ENCODE measurements at places on chromosomes 16 and 17.

- no peak for DNase-seq
Measured at GRCh38 chr16:275786-276232, at the start of gene RGS11. Gene RGS11 (minus strand): TSS chr16:275944. CDS start chr16:275911, 33 bp downstream.

GRCh38 chr17:62735044-62735651 lies 73.0 kb downstream of the MARCHF10 start:
- DNase-seq = no peak

DNA sequence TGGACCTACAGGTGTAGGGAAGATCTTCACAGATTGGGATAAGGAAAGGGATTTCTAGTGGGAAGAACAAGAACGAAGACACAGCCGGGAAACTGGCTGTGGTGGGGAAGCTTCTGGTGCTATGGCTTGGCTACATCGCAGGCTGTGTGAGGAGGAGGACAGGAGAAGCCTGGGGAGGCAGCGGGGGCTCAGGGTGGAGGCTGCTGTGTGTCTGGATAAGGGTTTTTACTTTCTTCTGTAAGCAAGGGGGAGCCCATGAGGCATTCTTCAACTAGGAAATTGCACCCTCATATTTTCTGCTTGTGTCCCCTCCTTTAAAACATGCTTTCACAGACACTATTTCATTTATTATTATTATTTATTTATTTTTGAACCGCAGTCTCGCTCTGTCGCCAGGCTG lies 2.9 kb upstream of the RHBDF2 start:
- DNase-seq = no peak

DNA sequence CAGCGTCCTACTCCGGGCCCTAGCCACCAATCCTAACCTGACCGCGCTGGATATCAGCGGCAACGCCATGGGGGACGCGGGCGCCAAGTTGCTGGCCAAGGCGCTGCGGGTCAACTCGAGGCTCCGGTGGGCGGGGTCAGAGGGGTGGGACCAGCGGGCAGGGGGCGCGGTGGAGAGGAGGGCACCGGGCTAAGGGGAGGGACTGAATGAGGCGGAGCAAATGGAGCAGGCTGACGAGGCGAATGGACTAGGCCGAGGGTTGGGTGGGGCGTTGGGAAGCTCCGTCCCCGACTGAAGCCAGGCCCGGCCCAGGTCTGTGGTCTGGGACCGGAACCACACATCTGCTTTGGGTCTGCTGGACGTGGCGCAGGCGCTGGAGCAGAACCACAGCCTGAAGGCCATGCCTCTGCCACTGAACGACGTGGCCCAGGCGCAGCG lies 4.6 kb downstream of the CARMIL2 start:
- DNase-seq = no peak

GRCh38 chr17:66602659-66603384 lies 232.1 kb upstream of the CACNG5 start:
- DNase-seq = no peak

- DNase-seq = no peak
Measured at GRCh38 chr17:55384643-55385232, 36.9 kb downstream of the MMD start.

DNA sequence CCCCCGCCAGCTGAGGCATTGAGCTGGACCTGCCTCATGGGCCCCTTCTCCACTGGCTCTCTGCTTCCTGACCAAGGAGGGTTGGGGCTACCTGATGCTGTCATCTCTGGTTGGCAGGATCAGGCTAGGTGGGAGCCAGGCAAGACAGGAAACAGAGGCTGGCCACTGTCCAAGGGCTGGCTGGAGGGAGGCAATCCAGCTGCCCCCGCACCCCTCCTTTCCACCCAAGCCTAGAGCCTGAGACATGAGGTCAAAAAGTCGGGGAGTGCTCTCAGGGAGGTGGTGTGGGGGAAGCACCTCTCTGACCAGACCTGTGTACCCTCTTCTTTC lies 14.5 kb downstream of the NGFR start:
- no peak for DNase-seq

- peak; percentile 63 for DNase-seq
Measured at GRCh38 chr16:2473999-2474876, 689 bp upstream of the TBC1D24 start.

DNA sequence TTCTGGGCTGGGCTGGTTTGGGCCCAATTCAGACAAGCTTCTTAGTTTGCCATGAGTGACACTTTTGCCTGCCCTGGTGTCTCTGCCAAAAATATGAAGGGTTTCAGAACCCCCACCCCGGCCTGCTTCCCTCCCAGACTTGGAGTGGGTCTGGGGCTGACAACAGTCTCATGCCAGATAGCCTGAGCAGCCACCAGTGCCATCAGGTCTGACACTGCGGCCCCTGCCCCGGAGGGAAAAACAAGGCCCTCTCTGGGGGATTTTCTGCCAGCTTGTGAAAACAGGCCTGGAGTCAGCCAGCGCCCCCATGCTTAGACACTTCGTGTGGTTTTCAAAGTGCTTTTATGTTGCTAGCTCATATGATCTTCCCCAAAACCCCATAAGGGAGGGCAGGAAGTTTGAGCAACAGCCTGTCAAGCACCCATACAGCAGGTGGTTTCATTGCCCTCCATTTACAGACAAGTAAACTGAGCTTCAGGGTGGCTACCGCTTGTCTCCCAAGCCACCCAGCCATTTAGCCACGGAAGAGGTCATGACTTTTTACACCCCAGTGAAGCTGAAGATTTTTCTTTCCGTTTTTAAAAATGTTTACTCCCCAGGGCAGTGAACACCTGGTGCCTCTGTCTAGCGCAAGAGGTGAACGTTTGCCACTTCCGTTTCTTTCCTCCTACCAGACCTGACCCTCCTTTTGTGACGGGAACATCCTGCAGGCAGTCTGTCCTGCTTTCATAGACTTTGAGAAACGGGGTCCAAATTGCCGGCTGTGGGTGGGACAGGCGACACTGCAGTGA lies 300.6 kb downstream of the SEC14L1 start:
- peak; percentile 87 for DNase-seq

DNA sequence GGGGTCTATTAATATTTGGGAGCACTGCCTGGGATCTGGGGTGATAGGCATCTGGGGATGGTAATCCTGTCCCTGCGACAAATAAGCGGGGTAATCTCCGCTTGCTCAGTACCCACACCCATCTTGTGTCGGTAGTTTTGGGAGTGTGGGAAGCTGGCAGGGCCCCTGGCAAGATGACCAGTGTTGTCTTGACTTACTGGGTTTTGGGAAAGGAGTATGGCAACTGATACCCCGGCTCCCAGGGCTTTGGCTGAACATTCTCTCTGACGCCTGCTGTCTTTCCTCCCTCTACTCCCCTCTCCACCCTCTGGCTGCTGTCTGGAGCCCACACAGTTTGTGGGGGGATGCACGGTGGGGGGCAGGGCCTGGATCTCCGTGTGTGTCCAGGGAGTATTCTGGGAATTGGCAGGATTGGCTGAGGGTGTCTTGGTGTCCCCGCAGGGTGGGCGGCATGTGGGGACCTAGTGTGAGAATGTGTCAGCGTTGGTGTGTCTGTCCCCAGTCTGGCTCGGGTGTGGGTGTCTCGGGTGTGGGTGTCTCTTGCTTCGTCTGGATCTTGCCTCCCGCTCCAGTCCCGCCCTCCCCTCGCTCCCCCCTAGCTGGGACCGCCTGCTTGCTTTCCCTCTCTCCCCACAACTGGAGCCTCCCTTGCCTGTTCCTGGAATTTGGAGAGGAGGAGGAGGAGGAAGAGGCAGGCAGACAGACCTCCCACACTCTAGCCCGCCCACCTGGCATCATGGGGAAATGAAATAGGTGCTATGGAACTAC lies 12.0 kb downstream of the RARA start:
- DNase-seq = peak; percentile 81

DNA sequence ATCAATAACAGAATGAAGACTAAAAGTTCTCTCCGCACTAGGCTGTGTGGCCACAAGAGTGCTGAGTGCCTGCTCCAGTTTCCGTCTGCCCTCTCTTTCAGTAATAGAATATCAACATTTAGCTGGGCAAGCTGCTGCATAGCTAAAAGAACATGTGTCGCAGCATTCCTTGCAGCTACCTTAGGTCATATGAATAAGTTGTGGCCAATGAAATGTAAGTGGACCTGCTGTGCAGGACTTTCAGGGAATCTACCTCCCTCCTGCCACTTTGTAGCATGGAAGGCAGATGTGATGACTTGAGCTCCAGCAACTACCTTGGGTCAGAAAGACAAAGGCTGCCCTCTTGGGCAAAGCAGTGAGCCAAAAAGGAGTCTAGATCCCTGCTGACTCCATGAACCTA lies 25.4 kb downstream of the SLC39A11 start:
- DNase-seq = no peak

DNA sequence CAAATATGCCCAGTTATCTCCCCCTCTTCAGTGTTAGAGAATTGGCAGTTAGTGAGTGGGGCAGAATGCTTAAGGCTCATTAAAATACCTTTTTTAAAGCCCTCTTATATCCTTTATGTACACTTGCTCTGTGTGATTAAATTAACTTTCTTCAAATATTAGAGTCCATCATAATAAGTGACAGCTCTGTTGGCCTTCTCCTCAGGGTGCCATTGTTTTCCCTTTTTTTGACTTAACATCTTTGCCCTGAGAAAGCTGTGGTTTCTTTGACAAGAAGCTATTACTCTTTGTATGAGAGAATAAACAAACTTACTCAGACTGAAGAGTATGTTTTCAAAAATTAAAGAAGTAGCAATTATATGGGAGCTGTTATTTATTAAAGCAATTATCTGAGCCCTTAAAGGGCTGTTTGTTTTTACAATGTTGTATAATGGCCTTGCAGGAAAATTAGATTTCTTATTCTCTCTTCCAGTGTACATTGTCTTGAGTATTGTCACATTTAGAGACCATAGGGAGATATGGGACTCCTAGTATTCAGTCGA lies 13.4 kb downstream of the RBBP6 start:
- DNase-seq = no peak

DNA sequence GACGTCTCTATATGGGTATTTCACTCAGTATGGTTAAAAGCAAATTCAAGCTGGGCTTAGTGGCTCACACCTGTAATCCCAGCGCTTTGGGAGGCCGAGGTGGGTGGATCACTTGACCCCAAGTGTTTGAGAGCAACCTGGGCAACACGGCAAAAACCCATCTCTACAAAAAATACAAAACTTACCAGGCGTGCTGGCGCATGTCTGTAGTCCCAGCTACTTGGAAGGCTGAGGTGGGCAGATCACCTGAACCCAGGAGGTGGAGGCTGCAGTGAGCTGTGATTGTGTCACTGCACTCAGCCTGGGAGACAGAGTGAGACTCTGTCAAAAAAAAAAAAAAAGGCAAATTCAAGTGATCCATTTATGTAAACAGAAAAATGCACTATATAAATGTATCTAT lies 1.3 kb upstream of the TNFRSF17 start:
- no peak for DNase-seq

DNA sequence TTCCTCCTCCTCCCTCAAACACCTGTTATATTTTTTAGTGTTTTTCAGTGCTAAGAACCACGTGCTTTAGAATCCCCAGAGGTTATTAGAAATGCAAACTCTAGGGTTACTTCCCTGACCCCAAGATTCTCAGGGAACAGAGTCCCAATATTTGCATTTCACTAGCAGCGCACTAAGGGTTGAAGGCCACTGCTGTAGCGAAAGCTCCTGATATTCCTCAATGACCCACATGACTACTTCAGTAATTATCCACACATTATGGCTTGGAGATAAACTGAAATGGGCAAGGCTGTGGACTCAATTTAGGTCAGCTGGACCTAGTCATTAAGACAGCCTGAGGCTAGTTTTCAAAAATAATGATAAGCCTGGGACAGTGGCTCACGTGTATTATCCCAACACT lies 78.5 kb upstream of the BCAR1 start:
- DNase-seq = no peak

DNA sequence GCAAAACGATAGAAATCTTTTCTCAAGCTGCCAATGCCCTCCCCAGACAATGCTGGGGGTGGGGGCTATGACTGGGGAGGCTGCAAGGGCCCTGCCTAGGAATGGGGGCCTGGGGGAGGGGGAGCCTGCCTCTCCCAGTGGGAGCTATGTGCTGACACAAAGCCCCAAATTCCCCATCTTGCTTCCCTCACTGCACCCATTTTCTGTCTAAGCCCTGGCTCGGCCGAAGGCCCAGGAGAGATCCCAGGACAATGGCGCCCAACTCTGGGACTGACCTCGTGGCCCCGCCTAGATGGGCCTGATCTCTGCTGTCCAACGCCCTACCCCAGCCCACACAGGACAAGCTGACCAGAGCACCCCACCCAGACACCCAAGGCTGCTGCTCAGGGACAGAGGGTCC lies 11.1 kb upstream of the KCNJ12 start:
- DNase-seq = no peak

DNA sequence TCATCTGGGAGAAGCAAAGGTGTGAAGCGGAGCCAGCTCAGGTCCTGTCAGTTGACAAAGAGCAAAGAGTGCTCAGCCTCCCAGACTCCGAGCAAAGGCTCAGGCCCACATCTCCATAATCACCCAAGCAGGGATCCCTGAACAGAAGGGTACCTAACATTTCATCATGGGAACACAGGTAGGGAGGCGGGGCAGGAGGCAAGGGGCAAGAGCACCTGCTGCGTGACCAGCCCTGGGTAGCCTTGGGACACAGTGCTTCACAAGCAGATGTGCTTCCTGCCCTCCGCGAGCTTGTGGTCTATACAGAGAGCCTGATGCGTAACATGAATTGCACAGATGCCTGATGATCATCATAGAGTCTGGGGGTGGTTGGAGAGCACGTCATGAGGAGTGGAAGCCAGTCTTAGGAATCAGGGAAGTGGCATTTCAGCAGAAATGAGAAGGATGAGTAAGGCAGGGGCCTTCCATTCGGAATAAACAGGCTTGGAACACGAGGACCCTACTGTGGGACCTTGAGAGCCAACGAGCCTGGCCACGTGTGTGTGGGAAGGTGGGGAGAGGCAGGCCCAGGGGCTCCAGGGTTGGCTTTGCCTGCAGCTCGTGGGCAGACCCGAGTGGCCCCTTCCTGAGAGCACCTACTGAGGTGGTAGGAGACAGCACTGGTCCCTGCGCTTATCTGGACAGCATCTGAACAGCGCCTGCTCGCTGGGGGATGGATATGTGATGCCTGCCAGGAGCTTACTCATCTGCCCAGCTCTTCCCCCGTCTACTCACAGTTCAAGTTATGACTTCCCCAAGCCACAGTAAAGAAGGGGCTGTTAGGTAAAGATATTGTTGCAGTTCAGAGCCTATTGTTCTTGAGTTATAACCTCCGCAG lies 125.8 kb downstream of the CCDC182 start:
- DNase-seq = no peak

DNA sequence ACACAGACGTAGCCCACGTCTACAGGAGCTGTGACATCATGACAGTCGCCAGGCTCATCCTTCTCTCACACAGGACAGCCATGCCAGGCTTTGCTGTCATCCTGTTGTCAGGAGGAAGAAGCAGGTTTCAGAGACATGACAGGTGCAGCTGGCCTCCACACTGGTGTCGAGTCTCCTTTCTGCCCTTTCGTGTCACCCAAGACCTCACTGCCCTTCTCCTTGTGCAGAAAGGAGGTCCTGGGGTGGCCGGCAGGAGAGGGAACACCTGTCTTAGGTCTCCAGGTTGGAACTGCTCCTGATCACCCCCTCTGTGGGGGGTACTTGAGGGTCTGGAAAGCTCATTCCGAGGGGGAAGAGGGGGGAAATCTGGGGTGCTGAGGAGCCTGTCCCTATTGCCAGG lies 41.6 kb upstream of the IRF8 start:
- no peak for DNase-seq

- DNase-seq = no peak
Measured at GRCh38 chr17:17510456-17511292, 14.5 kb upstream of the RASD1 start.

- no peak for DNase-seq
Measured at GRCh38 chr16:30346286-30346685, 8.8 kb downstream of the CD2BP2 start.
